Fibroblast of the conjunctiva (primary cell): ENCODE measurements at places on chromosomes 7 and 10.

DNA sequence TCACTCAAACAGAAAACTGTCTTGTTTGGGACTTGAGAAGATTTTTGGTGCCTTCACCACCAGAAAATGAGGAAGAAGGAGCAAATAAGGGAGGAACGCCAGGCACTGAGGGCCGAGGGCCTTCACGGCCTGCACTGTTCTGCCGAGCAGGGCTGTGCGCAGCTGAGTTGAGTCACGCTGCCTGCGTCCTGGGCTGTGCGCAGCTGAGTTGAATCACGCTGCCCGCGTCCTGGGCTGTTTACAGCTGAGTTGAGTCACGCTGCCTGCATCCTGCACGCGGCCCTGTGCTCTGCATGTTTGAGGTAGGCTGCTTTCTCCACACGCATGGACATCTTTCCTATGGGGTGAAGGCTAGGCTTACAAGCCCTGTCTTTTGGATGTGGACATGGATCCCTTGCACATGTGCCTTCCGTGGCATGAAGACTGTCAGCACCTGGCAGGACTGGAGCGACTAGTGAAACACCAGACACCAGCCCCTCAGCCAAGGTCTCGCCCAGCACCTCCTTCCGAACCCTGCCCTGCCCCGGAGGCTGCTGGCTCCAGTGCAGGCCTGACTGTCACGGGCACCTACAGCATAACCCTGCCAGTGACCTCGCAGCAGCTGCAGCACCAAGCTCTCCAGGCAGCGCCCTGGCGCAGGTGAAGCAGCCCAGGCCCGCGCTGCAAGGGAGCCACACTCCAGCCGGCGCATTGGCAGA, 96.7 kb downstream of the HTR5A start:
- peak; percentile 76 for DNase-seq

DNA sequence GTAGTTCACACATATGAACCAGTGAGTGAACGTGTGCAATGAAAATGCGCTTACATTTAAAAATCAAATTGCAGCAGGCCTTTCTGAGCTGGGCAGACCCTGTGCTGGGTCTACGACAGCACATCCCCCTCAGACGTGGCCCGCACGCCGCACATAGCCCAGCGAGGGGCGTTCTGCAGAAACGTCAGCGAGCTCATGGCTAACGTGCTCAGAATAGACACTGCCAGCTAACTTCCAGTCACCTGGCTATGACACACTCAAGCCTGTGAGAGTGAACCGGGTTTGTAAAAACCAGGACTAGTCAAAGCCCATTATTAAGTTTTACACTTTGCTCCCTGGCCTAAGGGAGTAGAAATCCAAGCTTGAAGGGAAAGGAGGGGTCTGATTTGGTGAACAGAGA, 108.1 kb upstream of the INSIG1 start:
- DNase-seq: no peak

- no peak for DNase-seq
Observed at GRCh38 chr7:74183653-74184450, 9.7 kb downstream of the EIF4H start.

DNA sequence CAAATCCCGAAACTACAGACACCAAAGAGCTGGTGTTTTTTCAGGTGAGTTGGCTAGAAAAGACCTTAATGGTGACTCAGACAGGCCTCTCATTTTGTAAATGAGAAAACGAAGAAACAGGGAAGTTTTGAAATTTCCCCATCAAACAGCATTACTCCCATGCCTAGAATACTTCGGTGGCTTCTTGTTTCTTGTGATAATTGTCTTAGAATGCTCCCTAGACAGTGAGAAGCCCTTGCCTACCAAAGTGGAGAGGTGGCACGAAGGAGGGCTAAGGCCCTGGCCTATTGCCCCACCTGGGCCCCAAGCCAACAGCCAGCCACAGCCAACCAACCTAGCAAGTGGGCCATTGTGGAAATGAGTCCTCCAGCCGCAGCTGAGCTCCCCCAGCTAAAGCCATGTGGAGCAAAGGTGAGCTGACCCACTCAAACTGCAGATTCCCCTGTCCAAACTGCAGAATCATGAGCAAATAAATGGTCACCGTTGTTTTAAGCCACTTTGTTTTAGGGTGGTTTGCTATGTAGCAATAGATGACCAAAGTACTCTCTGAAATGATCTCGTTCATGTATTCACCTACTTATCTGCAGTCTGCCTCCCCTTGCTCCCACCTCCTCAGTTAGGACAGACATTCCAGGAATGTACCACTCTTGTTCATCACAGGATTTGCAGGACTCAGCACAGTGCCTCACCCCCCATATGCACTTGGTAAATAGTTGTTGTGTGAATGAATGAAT, 97.7 kb upstream of the FGFR2 start:
- no peak for DNase-seq

GRCh38 chr10:87658858-87659555, 671 bp upstream of the PAPSS2 start:
- DNase-seq: no peak

GRCh38 chr10:128116851-128117615, 9.2 kb downstream of the MKI67 start:
- no peak for DNase-seq

- DNase-seq: no peak
Observed at GRCh38 chr7:1108264-1108920, 20.5 kb downstream of the GPER1 start.

GRCh38 chr7:112266141-112266540, 59.6 kb downstream of the ZNF277 start:
- DNase-seq: no peak

DNA sequence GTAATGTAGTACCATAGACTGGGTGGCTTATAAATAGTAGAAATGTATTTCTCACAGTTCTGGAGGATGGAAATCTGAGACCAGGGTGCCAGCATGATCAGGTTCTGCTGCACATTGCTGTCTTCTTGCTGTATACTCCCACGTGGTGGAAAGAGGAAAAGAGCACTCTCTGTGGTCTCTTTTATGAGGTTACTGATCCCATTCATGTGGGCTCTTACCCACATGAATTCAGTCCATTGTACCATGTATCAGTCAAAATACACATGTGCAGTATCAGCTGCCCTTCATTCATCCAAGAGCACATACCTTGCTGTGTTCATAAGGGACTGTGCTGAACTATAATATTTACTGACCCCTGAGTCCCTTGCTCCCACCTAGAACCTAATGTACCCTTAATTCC, 17.1 kb downstream of the PNLIPRP2 start:
- DNase-seq: no peak

DNA sequence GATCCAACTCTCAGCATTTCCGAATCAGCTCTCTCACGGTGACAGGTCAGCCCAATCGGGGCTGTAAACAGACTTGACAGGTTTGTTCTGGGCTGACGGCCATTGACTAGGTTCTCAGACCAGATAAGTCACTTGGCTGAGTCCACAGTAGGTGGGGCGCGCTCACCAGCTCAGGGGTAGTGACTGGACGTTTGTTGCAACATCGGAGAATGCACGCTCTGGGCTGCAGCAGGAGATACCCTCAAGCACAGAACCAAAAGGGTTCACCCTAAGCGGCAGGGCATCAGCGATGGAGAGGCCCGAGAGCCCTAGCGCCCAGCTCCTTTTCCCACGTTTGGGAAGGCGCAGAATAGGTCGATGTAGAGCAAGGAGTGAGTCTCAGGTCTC, 1.8 kb downstream of the KLLN start:
- peak; percentile 67 for DNase-seq

DNA sequence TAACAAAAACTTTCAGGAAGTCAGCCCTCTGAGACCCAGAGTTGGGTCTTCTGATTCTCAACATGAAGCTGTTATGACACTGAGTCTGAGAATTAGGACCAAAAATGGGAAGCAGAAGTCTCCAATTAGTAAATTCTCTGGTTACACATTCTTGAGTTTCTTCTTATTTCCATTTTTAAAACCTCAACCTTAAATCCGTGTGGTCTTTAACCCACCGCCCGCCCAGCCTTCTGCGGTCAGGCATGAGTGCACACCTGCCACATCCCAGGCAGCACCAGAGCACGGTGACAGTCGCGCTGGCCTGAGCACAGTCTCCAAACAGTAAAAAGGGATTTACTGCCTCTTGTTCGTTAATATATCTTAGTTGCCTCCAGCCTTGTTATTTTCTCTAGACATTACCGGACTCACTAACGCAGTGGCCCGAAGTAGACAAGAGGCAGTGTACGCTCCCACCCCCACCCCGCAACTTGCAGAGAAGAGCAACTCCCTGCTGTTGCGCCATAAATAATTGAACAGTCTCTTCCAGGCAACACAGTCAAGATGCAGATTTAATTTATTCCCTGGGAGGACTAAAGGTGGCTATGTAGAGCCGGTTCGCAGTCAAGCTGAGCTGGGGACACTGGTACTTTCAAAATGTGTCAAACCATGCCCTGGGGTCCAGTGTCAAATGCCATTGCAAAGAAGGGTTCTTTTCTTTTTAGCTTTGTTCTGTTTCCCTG, 147.0 kb upstream of the CELF2 start:
- DNase-seq: no peak

- DNase-seq: no peak
Observed at GRCh38 chr7:120586571-120586970, 271.4 kb downstream of the TSPAN12 start.

DNA sequence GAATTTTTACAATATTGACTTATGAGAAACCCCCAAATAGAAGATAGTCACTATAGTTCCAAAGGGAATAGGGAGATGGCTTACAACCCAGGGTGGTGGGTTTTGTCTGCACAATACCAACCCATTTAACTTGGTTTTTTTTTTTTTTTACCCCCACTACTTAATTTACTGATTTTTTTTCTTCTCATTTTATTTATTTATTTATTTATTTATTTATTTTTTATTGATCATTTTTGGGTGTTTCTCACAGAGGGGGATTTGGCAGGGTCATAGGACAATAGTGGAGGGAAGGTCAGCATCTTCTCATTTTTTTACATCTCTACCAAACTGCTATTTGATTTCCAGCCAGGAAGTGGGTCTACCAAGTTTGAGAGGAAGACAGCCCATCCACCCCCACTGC, 77.9 kb downstream of the FAM204A start:
- no peak for DNase-seq

GRCh38 chr10:69908124-69908523, 106.4 kb downstream of the COL13A1 start:
- DNase-seq: no peak

DNA sequence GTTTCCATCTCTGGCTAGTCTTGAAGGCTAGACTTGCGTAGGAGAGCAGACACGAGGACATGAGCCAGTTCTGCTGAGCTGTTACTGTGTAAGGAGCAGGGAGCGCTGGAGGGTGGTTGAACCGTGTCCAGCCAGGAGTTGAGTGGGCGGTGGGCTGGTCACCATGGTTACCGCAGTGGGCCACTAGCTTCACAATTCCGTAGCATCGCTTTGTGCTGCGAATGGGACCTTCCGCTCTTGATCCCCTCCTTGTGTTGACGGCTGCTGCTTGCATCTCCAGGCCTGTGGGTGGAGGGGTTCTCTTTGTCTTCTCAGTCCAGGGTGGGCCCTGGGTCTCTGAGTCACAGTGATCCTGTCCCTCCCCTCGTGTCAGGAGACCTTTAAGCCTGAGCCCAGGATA, 49.4 kb upstream of the OCM start:
- DNase-seq: peak; percentile 1

DNA sequence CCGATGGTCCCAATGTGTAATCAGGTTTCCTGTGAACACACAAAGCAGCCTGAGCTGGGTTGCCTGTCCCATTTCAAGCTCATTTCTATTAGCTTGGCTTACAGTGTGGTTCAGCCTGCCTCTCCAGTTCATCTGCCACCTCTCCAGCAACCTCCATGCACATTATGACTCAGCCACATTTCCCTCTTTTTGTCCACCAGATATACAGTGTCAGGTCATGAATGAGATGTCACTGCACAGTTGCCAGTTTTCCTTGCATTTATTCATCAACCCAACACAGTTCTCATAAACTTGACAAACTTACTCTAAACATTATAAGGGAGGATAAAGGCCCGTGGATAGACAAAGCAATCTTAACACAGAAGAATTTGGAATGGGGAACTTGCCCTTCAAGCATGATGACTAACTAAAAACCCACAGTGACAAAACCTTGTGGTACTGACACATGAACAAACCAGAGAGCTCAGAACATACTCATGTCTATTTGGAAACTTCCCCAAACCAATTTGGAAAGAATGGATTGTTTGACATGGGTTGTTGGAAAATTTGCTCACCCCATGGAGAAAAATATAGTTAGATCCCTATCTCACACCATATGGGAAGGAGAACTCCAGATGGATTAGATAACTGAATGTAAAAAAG, 2.5 kb upstream of the CFAP58 start:
- no peak for DNase-seq

GRCh38 chr7:44615149-44615611, 8.8 kb downstream of the OGDH start:
- no peak for DNase-seq
